Activated CD8-positive, alpha-beta memory T cell treated with anti-CD3 and anti-CD28 coated beads for 1 hour (primary cell): ENCODE measurements at places on chromosomes 6 and 20.

DNA sequence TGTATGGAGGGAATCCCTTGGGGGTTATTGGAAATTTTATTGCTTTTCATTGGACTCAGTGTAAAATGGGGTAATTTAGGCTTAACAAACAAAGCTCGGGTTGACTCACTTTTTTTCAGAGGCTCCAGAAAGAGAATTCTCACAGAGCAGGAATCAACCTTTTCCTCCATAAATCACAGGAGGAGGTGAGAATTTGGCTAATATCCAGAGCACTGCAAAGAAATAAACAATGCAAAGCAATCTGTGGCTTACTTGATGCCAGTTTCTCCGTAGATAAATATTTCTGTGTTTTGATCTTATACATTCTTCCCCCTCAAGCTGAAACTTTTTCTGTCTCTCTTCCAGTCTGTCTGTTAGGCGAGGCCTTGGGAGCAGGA, 176.6 kb downstream of the TSHZ2 start:
- no peak for DNase-seq

DNA sequence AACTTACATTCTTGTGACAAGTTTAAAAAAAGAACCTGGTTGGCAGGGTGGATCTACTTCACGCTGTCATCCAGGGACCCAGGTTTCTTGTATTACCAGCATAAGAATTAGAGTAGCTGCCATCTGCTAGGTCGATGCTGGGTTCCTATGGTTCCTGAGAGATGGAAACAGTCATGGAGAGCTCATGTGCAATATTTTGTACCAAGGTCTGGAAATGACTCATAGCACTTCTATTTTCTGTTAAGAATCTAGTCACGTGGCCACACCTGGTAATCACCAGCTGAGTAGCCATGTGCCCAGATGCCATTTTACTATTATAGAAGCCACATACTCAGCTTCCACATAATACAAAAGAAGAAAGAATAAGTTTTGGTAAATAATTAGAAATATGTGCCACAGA, 171.3 kb downstream of the CD83 start:
- no peak for DNase-seq

GRCh38 chr6:155578251-155578650, 122.6 kb upstream of the NOX3 start:
- DNase-seq: no peak

GRCh38 chr6:110939429-110940200, 18.9 kb upstream of the GTF3C6 start:
- DNase-seq: no peak

GRCh38 chr6:150999576-150999975, 134.1 kb downstream of the MTHFD1L start:
- DNase-seq: no peak

DNA sequence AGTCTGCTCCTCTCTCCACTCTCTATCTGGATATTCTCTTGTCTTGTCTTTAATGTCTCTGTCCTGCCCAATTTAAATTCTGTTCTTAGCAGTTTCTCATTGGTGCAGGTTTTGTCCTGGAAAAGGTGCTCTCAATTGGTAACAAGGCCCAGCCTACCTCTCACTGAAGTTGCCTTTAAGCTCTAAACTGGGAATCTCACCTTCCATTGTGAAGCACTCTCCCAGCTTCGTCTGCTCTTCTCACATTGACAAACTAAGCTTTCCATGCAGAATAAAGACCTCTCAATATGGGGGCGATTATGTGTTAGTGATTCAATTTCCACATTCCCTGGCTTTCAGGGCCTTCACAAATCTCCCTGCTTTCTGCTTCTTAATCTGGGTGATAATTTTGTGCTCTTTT, 1712.2 kb downstream of the GRIK2 start:
- no peak for DNase-seq

DNA sequence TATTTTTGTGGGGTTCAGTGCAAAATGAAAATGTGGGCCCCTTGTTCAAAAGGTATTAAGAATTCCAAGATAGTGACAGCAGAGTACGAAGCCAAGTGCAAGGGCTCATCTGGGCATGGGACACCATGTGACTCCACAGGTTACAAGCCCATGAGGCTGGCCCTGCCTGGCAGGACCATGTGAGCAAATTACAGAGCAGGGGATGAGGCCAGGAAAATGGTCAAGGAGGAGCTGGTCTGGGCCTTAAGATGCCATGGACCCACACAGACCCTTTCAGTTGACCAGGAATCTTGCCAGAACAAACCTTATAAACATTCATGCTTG, 86.9 kb downstream of the SNX5 start:
- DNase-seq: no peak

DNA sequence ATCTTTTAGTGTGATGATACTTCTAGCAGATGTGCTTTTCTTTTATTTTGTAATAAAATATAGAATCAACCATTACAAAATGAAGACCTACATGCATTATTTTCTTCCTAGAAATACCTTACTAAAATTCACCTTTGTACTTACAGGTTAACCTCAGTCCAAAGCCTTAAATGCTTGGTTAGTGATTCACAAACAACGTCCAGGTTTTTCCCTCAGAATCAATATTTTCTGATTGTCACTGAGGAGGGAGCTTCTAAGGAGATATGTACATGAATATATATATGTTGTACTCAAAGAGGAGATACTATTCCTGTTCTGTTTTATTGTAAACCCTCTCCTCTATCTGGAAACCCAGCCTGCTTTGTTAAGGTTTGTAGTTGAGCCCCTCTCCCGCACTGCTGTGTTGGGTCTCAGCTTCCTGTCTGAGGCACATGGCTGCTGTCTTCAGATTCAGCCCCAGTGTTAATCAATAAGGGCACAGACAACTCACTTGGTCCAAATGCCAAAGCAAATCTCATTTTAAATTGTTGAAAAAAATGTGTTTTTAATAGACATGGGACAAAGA, 33.9 kb upstream of the HS3ST5 start:
- DNase-seq: no peak

DNA sequence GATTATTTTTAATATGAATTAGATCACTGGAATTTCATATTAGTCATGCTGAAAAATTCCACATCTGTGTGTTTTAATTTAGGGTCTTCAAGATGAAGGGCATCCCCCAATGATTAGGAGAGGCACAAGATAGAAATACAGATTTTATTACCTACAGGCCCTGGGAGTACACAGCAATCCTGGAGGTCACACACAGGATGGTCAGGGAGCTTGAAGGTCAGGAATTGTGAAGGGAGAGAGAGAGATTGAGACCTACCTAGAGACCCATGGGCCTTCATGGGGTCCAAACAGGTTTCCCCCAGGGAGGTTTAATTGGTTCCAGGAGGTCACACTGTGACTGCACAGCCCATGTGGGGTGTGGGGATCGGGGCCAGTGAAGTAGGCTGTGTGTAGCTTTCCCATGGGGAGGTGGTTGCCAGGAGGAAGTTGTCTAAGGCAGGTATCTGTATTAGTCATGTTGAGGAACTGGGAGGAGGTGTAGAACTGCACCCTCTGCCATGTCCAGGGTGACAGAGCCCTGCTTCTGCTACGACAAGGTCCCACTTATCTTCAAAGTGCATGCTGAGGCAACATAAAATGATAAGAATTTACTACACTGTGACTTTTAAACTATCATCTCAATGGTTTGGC, 18.3 kb downstream of the SNX9 start:
- DNase-seq: no peak

DNA sequence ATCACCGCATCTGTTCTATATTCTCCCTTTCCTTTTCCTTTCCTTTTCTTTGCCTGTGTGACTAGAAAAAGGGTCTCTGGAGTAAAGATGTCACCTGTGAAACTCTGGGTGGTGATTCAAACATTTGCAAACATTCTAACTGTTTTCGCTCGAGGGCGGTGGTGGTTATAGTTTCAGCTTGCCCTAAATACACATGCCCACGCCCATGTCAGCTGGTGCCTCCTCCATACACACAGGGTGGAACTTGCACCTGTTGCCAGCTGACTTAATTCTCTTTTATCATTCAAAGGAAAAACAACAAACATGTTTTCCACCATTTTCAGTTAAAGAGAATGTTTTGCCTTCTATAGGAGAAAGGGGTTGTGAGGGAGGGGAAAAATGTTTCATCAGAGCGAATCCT, 381.9 kb upstream of the ARID1B start:
- DNase-seq: no peak

DNA sequence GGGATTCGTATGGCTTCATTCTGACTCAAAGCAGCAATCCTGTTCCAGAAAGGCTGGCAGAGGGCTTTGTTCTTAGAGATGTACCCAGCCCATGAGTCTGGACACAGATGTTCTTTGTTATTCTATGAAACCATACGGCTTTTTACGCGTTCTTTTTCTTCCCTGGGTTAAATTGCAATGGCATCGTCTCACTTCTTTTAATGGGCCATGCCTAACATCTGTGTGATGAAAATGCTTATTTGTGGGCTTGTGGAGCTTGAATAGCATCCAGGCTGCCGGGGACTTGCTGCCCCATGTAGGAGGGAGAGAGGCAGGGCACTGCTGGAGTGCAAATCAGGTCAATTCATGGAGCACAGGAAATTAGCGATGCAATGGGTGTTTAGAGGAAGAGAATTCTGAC, 19.4 kb downstream of the FAM50B start:
- DNase-seq: no peak

- no peak for DNase-seq
Measured at GRCh38 chr6:36717871-36718540, 20.4 kb downstream of the RAB44 start.

GRCh38 chr6:37309046-37309445, 44.7 kb upstream of the RNF8 start:
- no peak for DNase-seq

DNA sequence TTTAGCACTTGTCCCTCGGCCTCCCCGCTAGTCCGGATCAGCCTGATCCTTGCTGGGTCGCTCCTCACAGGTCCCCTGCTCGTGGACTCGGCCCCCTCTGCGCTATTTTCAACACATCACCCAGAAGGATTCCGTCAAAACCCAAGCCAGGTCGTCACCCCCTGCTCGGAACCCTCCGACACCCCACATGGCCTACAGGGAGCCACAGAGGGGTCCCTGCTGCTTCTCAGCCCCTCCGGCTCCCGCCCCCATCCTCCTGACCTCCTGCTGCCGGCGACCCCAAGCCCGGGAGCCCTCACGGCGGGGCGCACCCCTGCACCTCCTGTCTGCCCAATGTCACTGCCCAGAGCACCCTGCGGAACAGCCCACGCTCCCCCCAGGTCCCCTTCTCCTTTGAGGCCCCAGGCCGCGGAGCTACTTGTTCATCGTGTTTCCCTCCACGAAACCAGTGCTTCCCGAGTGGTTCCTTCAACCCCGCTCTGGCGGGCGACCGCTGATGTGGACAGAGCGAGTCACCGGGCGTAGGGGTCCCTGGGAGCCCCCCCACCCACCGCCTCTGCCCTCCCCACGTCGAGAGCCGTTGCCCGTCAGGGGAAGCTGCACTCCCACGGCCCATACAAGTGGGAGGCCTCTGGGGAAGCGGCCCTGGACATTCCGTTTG, 638 bp upstream of the MYL9 start:
- no peak for DNase-seq

GRCh38 chr6:152310371-152310954, 326.7 kb downstream of the SYNE1 start:
- no peak for DNase-seq

GRCh38 chr6:5785249-5785648, 221.5 kb downstream of the NRN1 start:
- no peak for DNase-seq

DNA sequence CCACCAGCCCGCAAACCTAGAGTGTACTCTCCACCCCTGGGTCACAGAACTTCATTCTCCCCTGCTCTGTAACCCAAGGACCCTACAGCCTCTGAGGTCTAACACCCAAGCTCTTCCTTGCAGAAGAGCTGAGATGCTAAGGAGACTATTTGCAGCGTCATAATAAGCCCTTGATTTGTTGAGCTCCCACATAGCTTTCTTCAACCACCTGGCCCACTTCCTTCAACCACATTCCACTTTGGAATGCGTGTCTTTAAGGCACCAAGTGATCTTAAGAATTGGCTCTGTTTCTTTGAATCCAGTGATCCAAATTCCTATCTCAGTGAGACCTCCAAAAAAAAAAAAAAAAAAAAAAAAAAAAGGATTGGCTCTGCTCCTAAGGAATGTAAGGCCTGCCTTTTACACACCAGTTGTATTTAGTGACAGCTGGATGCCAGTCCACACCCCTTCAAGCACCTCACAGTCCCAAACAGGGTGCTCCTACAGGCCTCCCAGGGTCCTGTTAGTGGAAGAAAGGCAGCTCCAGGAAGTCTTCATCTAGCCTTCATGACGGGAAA, 106.2 kb downstream of the UBE3D start:
- no peak for DNase-seq

DNA sequence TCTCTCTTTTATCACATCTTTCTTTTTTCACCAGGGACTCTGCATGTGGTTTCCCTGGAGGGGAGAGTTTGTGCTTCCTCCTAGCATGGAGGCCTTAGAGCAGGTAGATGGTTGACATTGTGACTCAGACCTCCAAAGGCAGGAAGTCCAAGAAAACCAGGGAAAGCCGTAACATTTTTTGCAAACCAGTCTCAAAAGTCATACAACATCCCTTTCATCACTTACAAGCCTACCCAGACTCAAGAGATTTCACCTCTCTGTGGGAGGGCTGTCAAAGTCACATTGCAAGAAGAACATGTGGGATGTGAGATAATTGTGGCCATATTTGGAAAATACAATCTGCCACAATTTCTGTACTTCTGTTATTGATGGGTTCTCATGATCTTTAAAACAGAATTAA, 46.2 kb downstream of the SNRNP48 start:
- no peak for DNase-seq
